ENCODE measurements at places on chromosomes 2 and 18.

DNA sequence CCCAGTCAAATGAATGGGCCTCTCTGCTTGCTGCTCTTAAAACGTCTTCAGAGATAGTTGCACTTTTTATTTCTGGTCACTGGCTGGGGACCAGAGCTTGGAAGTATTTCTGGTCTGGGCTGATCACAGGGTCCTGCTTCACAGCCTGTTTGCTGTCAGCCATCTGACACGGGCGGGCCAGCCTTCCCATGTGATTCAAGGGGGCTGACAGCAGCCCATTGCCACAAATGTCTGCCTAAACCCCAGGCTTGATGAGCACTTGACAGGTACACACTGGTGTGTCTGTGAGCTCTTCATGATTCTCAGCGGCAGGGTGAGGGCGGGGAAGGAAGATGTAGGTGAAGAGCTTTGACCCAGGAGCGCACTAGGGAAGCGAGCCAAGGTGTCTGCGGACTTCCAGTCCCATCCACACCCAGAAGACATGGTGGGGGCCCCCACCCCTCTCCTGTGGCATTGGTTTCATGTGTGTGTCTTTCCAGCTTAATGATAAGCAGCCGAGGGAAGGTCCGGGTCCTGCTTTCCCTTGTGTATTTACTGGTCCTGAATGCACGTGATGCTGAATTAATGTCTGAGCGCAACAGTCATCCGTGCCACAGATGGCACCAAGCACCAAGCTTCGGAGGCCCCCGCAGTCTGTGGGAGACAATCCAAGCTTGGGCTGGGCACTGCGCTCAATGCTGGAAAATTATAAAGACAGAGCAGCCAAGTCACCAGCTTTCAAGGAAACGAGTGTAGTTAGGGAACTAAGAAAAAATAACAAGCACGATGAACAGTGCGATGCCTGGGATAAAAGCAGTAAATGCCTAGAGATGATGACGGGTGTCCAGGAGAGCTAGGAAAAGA is 73.3 kb downstream of the SH3BP4 start:
- no peak for DNase-seq

DNA sequence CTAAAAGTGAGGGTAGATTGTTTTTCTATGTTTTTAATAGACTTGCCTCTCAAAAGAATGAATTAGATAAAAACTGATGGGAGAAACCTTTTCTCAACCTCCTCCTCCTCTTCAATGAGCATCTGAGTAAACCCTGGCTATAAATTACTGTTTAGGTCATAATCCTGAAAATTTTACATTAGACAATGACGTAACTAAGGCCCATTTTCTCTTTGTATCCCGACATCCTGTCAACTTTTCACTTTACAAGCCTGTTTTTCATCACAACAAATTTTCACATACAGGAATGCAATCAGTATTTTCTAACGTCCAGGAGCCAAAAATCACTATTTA is 1.3 kb downstream of the SPIRE1 start:
- no peak for DNase-seq

GRCh38 chr2:54638103-54638502 is 85.4 kb upstream of the EML6 start:
- DNase-seq: no peak

DNA sequence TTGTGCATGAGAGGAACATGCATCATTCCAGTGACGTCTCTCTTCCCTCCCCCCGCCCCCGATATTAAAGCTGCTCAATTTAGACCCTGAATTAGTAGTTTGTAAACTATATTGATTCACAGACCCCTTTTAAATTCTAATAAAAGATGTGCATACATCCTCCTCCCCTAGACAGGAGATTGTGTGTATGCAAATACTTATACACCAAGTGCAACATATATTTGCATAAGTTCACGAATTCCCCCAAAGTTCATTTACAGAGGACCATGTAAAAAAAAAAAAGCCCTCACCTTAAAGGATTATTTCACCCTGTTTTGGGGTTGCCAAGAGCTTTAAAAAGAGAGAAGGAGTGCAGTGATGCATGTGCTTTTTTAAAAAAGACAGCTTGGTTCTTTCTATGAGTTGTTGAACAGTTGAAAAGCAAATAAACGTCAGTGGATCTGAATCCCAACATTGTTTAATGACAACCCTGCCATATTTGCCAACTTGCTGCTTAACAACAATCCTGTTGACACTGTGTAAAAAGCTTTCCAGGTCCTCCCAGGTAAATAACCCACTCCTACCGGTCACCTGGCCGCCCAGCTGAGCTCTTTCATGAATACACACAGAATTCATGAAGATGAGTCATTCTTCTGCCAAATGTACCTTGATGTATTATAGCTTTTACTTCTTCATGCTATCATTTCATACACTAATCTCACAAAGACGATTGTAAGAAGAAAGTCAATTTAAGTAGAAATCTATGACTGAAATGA is 211.5 kb downstream of the IKZF2 start:
- peak; percentile 24 for DNase-seq
